AG10803 (cell line): ENCODE measurements at places on chromosomes 2 and 18.
A peak's percentile ranks its signal among the peaks of the same experiment; 100 is the strongest.

DNA sequence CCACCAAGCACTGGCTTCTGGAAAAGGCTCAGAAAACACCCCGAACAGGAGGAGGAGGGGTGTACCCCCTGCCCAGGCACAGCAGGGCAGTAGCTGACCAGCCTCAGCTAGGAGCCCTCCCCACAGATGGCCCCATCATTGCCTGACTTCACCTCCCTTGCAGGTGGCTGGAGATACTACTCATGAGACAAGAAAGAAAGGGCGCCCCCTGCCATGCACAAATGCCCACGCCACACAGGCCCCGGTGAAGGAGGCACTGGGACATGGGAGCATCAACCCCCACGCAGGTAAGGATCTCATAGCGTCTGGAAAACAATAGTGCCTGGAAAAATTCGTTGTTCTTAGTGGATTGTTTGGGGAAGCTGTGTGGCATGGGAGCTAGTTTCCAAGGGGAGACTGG lies 240.6 kb downstream of the TFCP2L1 start:
- no peak for DNase-seq

GRCh38 chr2:96798733-96799622 lies 17.1 kb upstream of the CNNM3 start:
- DNase-seq: no peak

DNA sequence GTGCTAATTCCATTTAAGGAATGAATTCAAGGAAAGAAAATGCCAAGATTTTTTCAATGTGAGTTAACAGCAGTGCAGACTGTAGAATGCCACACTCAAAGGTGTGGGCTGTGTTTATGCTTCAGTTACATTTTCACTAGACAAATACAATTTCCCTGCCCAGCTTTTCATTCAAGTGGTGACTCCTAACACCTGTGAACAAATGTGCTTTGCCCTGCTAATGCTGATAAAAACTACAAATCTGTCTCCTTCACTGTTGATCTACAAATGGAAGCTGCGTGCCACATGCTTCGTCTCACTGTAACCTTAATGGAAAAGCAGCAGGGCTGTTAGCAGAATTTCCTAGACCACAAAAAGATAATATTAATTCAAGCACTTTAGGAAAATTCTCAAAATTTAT lies 19.8 kb upstream of the TCF4 start:
- no peak for DNase-seq

DNA sequence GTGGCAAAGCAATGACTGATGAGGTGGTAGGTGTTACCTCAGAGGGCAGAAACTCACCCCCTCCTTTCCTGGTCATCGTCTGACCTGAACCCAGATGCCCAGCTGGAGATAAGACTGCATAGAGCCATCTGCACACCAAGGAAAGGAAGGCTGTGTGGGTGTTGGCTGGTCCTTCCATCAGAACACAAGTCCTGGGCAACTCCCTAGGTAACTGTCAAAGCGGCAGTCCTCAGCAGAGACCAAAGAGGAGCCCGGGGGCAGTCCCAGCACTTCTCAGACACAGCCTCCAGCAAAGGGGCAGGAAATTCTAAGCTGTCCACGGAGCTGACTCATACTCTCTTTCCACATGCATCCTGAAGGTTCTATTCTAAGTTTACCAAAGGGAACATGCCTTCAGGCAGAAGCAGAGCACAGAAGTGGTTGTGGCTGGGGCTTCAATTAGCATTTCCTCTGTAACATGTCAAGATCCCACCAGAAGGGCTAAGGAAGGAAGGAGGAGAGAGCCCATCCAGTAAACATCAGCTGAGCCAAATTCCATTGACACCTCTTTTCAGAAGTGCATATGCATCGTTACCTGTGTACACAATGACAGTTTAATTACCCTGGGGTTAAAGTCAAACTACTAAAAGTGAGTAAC lies 54.7 kb downstream of the SPRED2 start:
- peak; percentile 77 for DNase-seq

GRCh38 chr2:20961858-20962257 lies 82.0 kb downstream of the APOB start:
- no peak for DNase-seq
